ENCODE measurements at places on chromosomes 7 and 10.

- DNase-seq, result no peak
These were observed at the start of gene CAMK2B for GRCh38 chr7:44325201-44325671. CAMK2B (minus strand) TSS chr7:44325594; CDS start chr7:44325421, 173 bp downstream.

DNA sequence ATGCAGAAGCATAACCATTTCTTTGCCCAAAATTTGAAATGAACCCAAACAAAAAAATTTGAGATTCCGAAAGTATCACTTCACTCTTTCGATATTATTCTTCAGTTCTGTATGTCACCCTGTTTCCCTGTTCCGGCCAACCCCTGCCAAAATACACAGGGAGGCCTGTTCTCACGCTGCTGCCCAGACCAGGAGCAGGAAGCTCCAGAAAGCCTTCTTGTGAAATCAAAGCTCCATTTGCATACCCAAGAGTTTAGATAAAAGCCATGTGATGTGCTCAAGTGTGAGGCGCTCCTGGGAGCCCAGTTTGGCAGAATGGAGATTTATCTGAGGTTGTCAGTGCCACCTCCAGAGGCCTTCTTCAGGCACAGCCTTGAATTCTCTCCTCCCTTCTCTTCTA is 236.2 kb downstream of the FGFR2 start:
- DNase-seq, result no peak

- no peak for DNase-seq
These were observed 10.4 kb downstream of the RAB11FIP2 start for GRCh38 chr10:118036281-118036875.

- DNase-seq, result no peak
These were observed 47.7 kb downstream of the NPVF start for GRCh38 chr7:25180592-25180923.

DNA sequence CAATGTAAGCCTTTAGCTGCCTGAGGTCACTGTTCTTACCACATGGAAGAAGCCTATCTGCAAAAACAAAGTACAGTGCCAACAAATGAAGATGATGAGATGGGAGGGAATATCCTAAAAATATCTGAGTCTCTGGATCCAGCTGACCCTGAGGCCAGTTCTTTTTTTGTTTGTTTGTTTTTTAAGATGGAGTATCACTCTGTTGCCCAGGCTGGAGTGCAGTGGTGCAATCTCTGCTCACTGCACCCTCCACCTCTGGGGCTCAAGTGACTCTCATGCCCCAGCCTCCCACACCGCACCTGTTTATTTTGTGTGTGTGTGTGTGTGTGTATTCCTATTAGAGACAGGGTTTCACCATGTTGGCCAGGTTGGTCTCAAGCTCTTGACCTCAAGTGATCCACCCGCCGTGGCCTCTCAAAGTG is 44.9 kb downstream of the HYCC1 start:
- no peak for DNase-seq

DNA sequence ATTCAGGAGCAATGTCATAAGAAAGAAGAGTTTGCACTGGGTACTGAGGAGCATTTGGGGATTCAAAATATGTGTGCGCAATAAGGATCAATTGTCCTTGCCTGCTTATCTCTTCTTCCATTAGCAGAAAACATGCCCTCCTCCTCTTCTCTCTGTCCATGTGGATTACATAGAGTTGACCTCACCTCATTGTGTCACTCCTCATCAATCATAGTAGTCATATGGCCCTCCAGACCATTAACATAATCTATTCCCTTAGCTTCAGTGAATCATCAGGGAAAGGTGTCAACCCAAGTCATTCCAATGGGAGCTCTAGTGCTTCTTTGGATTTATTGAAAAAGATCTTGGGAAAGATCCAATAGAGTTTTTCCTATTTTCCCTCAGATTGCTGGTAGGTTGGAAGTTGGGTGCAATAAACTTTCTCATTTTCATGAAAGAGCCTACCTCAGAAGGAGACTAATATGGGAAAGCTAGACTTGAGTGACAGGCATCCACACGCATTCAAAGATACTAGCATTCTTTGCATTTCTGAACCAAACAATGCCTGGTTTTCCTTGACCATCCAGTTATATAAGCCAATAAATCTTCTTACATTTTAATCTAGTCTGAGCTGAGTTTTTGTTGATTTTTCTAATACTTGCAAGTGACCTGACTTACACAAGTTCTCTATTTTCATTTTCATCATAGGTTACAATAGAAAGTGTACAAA is 71.5 kb upstream of the FAM13C start:
- DNase-seq, result no peak

- DNase-seq, result no peak
These were observed 206.9 kb upstream of the AGK start for GRCh38 chr7:141344153-141344935.

DNA sequence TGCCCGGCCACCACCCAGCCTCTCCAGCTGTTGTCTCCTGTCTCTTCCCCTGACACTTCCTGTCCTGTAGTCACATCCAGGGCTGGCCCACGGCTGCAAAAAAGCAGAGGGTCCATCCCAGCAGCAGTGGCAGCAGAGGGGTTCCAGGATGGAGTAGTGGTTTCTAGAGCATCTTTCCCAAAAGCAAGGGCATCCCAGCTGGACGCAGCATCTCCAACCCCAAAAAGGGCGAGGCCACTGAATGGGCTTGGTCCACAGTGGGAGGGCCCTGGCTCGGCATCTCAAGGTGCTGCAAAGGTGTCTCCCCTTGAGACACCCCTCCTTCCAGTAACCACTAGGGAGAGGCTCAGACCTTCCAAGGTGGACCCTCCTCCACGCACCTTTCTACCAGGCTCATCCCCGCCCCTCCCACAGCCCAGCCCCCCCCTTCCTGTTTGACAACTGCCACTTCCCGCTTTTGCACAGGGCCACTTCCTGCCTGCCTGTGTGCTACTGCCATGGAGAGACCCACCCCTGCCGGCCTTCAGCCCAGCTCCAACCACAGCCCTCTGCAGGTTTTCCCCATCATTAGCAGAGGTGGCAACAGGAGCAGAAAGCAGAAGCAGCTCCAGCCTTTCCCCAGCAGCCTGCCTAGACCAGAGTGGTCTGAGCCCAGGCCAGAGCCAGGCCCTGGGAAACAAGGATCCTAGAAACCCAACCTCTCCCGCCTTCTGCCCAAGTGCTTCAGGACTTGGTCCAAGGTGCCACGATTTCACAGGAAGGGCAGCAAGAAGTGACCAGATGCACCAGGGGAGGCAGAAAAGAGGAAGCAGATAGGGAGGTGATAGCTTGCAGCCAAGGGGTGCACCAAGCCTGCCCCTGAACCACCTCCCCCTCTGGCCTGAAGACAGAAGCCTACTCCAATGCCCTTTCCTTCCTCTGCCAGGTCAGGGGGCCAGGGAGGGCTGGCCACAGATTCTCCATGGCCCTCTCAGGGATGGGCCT is 8.6 kb downstream of the CAMK2G start:
- no peak for DNase-seq

DNA sequence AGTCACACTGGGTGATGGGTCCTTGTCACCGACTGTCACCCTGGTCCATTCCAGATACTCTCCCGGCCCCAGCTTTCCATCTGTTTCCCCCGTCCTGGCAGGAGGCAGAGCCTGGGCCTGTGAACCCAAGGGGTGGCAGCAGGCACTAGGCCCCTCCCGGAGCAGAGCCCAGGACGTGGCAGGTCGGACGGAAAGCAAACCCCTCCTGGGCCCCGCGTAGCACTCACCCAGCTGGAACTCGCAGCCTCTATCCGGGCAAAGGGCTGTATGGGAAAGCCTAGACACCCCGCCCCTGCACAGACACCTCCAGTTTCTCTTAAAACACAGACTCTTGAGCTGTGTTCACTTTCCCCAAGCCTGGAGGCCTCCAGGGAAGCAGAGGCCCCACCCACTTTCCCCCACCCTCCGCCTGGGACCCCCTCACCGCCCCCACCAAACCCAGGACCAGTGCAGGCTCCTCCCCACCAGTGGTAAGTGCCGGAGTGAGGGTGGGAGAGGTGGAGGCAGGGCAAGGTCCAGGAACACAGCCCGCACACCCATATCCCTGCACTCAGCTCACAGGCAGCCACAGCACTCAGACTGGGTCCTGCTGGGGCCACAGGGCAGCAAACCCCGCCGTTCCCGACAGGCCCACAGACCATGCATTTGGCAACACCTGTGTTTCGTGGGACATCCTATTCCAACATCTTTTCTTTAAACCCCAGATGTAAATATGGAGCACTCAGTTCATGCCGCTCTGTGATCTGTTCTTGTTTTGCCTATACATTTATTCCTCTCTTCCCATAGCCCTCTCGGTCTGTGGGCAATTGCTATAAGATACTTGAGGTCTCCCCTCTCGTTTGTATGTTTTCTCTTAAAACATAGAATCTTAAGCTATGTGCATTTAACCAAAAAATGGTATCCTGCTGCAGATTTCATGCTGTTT is 98.2 kb upstream of the PDGFA start:
- DNase-seq, result no peak

DNA sequence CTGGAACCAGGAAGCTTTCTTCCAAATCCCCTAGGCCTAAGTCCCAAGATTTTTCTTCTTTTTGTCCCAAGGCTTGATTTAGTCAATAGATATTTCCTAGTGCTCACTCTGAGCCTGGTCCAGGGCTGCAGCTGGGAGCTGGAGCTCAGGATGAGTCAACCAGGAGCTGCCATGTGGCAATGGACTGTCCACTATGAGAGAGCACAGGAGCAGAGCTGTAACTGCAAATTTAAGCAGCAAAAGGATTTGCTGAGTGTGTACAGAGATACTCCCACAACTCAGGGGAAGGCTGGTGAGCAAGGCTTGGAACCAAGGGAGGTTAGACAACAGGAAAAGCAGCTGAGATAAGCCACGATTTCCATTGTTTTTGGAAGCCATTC is 92.1 kb upstream of the CXCL12 start:
- DNase-seq, result no peak

DNA sequence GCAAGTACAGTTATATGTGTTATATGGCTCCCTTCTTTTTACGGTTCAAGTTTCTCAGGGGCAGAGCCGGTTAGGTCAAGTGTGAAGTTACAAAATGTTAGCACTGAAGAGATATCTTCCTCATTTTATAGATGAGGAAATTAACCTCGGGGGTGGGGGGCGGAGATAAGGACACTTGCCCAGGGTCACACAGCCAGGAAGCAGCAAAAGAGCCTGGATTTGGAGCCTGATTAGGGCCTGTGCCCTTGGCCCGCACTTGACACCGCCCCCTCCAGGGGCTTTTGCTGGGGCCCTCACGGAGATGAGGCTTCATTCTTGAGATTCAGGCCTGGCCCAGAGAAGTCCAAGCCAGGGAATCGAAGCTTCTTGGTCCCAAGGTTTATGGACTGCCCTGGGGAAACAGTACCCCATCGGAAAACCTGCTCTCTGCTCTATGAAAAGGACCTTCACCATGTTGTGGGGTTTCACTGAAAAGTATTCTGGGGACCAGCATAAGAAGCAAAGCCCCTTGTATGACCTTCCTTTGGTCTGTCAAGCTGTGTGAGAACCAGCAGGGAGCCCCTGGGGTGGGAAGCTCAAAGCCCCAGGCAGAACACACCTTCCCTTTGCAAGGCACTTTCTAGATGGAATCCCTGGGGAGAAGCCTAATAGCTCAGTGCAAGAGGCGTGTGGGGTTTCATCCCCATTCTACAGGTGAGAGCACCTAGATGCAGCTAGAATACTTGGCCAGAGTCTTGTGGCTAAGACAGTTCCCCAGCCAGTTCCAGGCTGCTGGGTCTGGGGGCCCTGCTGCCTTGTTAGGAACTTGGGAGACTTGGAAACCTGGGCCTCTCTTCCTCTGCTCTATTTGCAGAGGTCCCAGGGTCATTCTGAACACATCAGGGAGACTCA is 21.9 kb downstream of the UNC5B start:
- DNase-seq, result no peak

DNA sequence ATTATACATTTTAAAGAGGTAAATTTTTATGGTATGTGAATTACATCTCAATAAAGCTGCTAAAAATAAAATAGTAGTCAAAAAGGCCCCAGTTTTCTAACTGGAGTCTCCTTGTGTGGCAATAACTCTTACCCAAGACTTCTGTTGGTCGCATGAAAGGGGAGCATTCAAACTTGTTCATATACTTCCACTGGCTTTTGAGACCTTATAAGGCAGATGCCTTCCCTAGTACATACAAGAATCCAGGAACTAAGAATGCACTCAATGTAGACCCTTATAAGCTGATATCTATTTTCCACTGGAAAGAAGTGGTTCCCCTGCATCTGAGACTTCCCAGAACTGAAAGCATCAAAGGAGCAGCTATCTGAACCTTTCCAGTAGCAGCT is 13.0 kb downstream of the BCAP29 start:
- DNase-seq, result no peak

DNA sequence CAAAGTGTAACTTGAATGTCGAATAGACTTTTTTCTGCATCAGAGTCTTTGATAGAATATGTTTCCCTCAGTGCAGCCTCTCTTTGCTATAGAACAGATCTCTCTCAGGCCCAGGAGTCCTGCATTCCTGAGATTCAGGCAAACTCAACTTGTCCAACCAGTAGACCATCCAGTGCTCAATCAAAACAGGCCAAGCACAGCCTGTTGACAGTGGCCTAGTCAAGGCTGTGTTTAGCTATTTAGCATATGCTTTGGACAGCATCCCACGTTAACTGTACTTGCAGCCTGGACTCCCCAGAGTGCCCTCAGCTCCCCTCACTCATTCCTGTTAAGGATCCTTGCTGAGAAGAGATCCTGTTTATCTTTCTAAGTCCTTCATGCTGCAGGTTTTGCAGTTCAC is 16.3 kb downstream of the OR6V1 start:
- no peak for DNase-seq

GRCh38 chr7:155787171-155787851 is 25.0 kb downstream of the SHH start:
- no peak for DNase-seq

- DNase-seq, result no peak
These were observed 101.8 kb downstream of the DYNC1I1 start for GRCh38 chr7:95874129-95874528.

GRCh38 chr7:102409340-102409739 is 13.2 kb downstream of the PRKRIP1 start:
- no peak for DNase-seq

DNA sequence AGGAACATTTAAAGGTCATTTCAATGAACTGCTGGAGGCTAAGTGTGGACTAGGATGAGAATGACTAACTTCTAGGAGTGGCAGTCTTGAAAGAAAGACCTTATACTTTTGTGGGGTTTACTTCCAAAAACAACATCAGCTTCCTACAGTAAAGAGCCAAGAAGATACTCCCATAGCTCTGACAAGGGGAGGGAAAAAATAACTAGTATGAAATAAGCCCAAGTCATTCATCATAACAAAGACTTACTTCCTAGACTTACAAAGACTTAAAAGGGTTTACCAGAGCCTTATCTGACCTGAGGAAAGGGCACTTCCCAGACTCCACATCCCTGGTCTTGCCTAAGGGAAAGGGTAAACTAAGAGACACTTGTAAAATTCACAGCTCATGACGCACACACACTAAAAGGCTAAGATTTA is 31.7 kb downstream of the ARHGAP12 start:
- DNase-seq, result no peak

GRCh38 chr7:5495581-5496375 is 72.1 kb upstream of the TNRC18 start:
- DNase-seq, result no peak

GRCh38 chr7:28759475-28759971 is 198.6 kb downstream of the TRIL start:
- DNase-seq, result no peak

- no peak for DNase-seq
These were observed 171.2 kb downstream of the ZNF365 start for GRCh38 chr10:62545160-62546066.

Data from keratinocyte (primary cell).